ENCODE measurements at places on chromosomes 6 and 20.

- DNase-seq, result no peak
These were observed 641 bp downstream of the TCF15 start for GRCh38 chr20:609371-609964.

DNA sequence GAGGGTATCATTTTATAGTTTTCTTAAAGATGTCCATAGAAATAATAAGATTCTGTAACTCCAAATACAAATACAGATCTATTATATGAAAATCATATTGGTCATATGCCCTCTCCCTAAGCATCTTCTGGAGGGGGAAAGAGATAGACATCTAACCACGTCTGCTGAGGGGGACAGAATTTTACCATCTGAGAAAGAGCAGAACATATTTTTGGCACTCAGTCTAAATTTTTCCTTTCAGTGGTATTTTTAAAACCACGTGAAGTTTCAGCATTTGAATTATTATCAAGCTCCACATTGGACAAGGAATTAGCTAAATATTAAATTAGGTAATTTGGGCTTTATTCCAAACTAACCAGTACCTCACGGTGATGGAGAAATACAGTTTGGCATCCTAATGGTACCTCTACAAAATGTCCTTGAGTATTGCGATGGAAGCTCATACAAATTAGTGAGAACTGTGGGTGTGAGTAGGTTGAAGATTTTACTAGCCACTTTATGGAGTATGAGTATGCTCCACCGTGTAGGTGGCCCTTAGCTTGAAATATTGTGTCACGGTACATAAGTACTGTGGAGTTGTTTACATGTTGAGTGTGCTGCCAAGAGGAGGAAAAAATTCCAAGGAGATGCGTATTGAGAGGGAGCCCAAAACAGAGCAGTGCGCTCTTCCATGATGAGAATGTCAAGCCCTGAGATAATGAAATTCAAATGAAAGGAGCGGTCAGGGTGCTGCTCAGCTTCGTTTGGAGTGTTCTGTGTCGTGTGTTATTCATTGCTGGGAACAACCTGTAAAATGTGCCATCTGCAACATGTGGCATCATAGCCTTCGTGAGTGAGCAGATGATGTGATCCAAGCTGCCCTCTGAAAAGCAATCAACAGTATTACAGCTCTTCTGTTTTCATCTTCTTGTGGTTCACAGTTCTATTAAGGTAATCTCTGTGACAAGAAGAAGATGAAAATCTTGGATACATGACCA, 48.4 kb upstream of the PHACTR2 start:
- DNase-seq, result no peak

- no peak for DNase-seq
These were observed 84.0 kb downstream of the RCAN2 start for GRCh38 chr6:46407246-46407645.

GRCh38 chr6:55819811-55820210, 55.6 kb downstream of the BMP5 start:
- DNase-seq, result no peak

GRCh38 chr20:10961651-10962288, 288.0 kb upstream of the JAG1 start:
- DNase-seq, result no peak

GRCh38 chr6:51855310-51856082, 231.9 kb downstream of the PKHD1 start:
- DNase-seq, result no peak

DNA sequence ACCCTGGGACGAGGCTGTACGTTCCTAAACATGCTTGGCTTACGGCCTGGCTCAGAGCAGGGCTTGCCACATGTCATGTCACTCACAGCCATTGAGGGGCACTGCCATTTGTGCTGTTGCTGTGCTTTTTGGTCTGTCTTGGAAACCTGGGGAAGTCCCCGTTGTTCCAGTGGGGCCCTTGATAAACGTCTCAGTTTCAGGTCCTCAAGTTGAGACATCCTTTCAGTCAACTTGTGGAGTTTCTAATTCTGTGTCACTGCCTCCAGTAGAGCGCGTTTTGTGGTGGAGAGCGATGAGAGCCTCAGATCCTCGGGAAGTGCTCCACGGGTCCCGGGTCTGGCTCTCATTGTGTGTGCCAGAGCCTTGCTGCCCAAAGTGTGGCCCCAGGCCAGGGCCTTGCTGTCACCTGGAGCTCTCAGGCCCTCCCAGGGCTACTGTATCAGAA, 43.0 kb upstream of the CCR6 start:
- no peak for DNase-seq

DNA sequence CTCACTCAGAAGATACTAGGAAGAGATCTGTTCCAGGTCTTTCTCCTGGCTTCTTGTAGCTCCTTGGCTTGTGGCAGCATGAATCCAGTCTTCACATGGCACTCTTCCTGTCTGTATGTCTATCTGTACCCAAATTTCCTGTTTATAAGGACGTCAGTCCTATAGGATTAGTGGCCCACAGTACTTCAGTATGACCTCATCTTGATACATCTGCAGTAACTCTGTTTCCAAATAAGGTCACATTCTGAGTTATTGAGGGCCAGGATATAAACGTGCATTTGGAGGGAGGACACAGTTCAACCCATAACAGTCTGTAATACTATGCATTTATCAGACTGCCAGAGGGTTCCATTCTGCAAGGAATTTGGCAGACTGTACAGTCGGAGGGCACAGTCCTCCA, 57.6 kb upstream of the DYNLRB1 start:
- no peak for DNase-seq

DNA sequence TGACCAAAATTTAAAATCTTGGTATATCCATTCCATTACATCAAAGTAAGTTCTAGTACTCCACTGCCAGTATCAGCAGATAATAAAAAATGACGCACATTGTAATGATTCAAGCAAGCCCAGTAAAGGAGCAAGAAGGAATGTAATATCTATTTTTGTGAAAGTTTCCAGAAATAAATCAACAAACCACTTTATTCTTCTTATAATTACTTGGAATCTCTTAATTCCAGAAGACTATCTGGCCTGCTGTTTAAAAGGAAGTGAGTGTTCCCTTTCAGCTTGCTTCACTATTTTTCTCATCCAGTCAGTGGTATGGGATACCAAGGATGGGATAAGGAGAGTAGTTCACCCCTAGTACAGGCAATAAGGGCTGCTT, 42.2 kb upstream of the DSE start:
- DNase-seq, result no peak

DNA sequence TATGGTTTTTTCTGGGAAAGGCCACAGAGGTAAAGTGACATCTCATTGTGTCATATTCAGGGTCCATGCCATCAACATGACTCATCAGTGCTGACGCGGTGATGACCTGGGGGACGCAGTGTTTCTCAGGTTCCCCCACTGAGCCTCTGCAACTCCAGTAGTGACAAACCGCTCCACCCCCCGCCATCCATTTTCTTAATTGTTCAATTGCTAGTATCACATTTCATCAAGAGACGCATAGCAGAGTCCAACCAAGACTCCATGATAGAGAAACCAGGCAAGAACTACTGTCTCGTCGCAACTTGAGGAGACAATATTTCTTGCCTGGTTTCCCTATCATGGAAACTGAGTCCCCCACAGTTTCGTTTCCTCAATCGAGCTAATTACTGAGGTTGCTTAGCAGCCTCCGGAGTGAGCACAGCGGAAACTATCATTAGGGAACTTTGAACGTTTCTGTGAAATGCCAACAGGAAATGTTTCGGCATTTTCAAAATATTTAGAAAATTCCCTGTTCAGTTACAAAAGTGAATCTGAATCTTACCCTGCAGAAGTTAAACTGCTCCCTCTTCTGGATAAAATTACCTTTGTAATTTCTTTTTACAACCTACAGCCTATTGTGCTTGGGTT, 12.2 kb upstream of the SERPINB1 start:
- DNase-seq, result no peak

GRCh38 chr6:14196026-14196425, 78.5 kb downstream of the CD83 start:
- DNase-seq, result no peak

DNA sequence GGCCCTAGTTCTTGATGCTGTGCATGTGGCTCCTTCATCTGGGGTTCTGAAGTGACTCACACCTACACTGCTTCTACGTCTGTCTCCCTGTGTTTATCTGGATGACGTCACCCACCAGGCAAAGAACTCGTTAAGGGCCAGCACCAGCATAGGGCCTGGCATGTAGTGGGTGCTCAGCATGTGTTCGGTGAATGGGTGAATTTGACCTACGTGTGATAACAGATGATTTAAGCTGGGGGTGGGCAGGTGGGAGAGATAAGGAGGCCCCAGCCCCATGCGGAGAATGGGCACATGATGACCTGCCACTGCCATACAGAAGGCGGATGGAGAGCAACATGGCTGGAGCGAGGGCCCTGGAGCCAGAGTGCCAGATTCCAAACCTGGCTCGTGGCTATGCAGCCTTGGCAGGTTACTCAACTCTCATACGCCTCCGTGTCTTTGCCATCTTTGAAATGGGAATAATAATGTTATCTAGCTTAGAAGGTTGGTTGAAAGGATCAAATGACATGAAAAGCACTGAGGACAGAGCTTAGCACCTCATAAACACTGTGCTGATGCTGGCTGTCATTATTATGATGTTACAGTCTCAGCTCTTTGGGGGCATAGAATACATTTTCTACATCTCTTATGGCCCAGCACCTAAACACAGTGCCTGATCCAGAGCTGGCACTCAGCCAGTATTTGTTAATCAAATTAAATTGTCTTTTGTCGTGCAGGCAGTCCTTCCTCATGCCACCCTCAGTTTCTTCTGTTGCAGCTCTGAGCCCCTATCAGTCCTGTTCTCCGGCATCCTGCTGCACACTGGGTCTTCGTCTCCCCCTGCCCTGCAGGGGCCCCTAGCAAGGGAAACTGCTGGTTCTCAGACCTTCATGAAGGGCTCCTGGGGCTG, 39.6 kb downstream of the VEGFA start:
- DNase-seq, result no peak

GRCh38 chr6:42556462-42556861, 7.4 kb upstream of the UBR2 start:
- DNase-seq, result no peak

GRCh38 chr6:125312478-125312877, 10.7 kb upstream of the HDDC2 start:
- no peak for DNase-seq

DNA sequence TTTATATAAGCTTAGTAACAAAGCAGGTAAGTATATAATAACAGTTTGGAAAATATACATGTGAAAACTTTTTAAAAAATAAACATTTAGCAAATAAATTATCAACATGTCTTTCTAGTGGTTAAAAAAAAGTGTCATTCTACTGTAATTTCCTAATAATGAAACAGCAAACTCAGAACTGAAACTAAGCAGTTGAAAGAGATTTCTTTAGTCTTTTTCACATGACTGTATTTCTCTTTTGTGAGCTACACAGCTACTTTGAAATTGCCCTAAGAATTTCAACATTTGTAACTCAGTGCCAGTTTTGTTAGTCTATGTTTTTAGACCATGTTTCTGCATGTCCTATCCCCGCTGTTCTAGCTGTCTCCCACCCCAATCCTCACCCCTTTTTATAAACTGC, 28.4 kb upstream of the SDHAF4 start:
- no peak for DNase-seq

GRCh38 chr6:149940672-149940982, 1.2 kb upstream of the ULBP2 start:
- DNase-seq, result no peak

DNA sequence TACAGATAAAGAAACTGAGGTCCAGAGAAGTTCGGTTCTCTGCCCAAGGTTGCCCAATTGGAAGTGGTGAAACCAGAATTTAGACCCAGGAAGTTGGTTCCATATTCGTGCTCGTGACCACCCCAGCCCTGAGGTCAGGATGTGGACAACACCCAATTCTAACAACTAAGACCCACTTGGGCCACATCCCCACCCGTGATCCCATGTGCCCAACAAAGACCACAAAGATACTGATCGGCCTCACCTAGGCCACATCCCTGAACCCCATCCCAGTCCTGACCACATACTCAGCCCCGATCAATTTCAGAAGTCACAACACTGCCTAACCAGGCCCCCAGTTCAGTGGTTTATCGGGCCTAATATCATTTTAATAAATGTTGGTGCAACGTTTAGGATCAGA, 138.4 kb downstream of the PREX1 start:
- DNase-seq, result no peak

- DNase-seq, result no peak
These were observed 402.5 kb upstream of the FKBP1C start for GRCh38 chr6:62808565-62809293.

- no peak for DNase-seq
These were observed 595 bp downstream of the FBXO5 start for GRCh38 chr6:152981989-152982903.

GRCh38 chr6:133291671-133292070, 50.5 kb downstream of the EYA4 start:
- DNase-seq, result no peak

- no peak for DNase-seq
These were observed 114.4 kb downstream of the SOD2 start for GRCh38 chr6:159578629-159579028.

DNA sequence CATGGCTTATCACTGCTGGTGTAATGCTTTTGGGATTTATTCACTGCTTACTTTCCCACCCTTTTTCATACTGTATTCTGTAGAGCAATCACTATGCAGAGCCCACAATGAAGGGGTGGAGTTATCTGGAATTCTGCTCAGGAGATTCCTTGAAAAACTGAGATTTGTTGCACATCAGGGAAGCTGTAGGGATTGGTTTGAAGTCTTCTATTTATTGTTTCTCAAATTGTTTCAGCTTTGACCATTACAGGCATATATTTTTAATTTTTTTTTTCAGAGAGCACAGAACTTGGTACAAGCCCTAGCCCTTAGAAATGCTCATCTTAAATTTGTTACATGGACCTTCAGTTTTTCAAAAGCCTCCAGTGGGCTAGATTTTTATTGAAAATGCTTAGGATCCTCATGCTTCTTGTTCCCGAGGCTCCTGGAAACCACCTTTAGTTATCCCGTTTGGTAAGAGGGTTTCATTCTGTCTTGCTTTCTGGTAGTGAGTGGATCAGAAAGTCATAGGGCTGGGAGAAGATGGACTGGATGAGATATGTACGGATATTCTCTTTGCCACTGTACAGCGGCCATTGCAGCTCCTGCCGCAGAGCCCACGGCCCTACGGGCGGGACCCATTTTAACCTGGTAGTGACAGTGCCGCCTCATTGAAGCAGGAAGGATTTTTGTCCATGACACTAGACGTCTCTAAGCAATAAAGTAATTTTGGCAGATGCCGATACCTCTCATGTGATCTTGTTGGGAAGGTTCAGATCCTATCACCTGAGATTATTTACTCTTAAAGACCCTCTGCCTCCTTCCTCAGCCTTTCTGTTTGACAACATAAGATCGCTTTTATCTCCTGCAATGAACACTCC, 45.3 kb upstream of the ZNF184 start:
- no peak for DNase-seq

DNA sequence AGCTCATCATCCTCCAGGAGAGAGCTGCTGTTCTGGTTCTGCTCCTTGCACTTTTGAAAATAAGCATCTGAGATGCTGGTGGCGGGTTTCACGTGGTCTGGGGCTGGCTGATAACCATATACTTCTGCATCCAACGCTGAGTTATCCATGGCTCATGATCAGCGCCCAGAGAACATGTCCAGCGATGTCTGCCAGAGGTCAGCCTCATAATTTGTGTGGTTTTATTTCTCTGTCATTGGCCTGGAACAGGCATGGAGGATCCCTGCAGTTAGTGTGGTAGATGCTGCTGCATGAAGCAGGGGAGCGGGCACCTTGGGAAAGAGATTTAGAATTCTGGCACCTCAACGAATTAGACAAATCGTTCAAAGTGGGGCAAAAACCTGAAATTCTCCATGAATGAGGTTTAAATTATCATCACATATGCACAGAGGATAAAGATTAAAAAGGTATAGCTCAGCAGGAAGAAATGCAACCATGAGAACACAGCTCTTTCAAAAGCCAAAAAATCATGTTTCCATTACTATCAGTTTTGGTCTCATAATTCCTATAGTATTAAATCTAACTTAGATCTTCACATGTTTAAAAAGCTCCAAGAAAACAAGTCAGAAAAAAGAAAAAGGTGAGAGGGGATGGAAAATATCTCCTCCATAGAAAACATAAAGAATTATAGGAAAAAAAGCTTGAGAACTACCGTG, 157.2 kb downstream of the SOD2 start:
- no peak for DNase-seq

Data from stimulated activated CD8-positive, alpha-beta memory T cell treated with anti-CD3 and anti-CD28 coated beads, Interleukin-15, amount 100 ng/mL, for 24 hours (primary cell).